ENCODE measurements at places on chromosomes 5 and 9.

DNA sequence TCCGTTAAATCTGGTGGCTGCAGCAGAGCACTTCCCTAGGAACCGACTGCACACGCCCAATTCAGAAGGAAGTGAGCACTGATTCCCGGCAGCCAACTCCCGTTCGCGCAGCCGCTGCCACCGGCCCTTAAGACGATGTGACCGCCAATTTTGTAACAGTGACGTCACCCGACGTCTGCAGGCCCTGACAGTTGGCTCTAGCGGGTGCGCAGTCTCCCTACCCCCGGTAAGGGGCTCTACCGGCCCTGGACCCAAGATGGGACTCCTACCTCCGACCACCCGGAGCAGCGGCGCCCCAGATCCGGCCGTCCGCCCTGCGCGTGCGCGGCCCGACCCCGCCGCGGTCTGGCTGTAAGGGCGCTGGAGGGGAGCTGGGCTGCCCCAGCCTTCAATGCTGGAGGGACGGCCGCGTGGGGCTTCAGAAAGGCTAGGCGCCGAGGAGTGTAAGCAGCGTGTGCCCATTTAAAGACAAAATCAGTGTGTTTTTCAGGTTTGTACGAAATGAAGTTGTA, 19.1 kb downstream of the DNAJA1 start:
- DNase-seq = no peak

DNA sequence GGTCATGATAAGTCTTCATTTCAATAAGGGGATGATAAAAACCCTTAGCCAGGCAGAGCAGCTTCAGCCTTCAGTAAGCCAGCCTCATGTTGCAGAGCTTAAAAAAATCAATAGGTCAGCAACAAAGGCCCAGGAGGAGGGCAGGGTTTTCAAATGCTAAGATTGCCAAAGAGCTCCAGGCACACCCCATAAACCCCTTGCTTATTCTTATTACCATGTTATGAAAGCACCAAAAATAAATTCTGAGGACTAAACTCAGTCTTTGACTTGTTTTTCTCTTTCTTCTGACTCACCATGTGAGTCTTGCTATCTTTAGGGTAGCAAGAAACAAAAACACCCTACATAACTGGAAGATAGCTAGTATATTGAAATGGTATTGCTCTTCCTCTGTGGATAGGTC, 317.1 kb downstream of the KCTD16 start:
- no peak for DNase-seq

DNA sequence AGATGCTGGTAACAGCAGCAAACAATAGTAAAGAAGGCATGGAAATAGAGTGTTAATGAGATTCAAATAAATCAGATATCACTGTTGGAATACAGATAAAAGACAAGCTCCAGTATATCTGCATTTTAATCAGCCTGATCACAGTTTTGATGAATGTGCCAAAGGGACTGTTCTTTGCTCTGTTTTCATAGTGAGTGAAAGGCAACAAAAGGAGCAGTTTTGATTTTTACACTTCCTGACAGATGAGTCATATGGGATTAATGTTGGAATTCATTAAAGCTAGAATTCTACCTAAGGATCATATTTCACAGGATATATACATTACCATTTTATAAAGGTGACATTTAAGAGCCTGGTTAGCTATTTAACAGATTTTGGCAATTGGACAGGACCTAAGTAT, 743.3 kb upstream of the PTPRD start:
- no peak for DNase-seq

DNA sequence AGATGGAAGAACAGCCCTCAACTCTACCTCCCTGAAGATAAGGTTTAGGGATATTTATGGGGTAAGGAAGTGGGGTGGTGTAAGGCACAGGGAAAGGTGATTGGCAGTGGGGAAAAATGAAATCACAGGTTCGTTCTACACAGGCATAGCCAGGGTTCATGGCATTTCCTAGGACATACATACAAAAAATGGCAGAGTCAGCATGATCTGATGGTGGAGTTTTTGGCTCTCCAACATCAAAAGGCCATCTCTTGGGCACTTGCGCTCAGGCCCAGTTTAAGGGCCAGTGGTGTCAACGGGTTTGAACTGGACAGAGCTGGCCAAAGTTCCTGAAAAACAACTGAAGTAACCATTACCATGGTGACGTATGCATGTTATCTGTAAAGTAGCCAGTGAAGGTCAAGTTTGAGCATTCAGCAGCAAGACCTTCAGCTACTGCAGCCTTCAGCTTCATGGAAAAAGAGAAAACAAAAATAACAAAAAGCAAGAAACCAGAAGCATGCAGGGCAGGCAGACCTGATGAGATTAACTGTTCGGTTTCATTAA, 92.8 kb downstream of the SMARCA2 start:
- DNase-seq = no peak

DNA sequence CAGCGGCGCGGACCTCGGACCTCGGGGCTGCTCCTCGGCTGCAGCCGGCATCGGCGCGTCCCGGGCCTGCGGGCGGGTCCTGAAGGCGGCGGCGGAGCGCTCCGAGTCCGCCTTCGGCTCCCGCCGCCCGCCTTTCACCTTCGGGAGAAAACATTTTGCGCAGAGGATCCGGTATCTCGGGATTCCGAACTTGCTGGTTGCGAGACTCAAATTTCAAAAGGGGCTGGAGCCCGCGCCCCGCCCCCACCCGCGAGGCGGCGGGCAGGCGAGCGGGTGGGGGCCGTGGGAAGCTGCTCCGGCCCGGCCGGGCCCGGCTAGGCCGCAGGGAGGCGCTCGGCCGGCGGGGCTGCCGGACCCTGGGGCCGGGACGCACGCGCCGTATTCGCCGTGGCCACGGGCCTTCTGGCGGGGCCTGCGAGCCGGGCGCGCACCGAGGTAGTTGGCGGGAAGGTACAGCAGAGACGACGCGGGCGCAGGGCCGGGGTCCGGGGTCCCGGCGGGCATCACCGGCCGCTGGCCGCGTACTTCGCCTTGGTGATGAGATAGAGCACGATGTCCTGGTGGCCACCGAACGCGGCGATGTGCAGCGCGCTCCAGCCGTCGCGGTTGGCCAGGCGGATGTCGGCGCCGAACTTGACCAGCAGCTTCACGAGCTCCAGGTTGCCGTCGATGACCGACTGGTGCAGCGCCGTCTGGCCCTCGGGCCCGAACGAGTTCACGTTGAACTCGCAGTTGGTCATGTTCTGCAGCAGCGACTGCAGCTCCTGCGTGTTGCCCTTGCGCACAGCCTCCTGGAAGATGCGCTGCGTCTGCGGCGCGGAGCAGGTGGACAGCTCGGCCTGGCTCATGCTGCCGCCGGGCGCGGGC, 757 bp downstream of the NRARP start:
- peak; percentile 89 for DNase-seq

- DNase-seq = no peak
Measured at GRCh38 chr9:132125361-132125760, 36.5 kb upstream of the NTNG2 start.

DNA sequence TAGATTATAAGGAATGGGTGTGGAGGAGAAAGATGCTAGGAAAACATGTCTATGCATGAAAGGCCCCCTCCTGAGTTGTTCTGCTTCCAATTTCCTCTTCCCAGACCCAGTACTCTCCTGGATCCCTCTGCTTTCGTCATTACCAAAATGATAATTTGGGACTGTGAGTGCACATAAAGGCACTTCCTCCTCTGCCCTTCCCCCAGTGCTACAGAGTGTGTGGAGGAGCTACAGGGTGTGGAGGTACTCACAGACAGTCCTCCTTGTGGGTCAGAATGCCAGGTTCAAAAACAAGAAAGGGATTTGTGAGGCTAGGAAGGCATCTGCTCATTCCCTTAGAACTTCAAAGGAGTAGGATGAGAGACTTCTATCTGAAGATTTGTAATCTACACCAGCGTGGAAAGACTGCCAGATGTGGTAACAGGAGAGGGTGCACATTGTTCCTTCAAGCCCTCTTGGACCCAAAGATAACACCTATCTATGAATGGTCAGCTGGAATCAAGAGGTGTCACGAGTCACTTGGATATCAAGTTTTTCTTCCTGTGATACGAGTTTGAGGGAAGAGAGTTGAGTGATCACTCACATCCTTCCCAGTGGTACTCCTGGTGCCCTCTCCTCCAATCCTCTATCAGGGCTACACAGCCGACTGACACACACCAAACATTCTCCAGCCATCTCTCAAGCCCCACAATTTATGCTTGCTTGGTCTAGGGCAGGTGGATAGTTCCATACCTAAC, 201.1 kb downstream of the EPB41L4A start:
- no peak for DNase-seq

- DNase-seq = no peak
Measured at GRCh38 chr5:1797855-1798254, 1.8 kb downstream of the MRPL36 start.

DNA sequence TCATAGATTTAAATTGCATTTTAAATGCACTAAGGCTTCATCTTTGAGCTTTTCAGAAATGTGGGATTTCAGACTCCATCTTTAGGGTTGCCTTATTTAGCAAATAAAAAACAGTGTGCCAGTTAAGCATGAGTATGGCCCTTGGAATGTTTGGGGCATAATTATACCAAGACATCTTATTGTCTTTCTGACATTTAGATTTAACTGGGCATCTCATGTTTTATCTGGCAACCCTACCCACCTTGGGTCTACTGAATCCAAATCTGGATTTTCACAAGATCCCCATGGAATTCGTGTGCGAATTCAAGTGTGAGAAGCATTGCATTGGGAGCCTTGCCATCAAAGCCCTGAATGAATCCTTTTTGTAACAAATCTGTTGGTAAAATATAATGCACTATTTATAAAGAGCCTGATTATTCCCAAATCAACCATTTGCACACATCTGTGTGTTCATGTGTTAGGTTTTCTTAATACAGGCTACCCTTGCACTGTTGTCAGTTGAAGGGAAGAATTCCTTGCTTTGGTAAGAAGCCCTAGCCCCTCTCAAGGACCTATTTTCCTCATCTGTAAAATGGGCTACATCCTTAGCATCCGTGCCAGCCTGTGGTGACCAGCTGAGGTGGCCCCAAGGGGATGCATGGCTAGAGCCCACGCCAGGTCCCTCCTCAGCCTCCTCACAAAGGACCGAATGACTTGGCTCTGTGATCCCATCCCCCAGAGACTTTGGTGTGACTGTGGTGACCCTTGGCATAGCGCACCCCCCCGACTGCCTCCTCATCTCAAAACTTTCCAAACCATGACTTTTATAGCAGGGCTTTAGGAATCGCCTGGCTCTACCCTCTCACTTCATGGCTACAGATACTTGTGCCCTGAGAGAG, 8.1 kb downstream of the GSN start:
- no peak for DNase-seq

DNA sequence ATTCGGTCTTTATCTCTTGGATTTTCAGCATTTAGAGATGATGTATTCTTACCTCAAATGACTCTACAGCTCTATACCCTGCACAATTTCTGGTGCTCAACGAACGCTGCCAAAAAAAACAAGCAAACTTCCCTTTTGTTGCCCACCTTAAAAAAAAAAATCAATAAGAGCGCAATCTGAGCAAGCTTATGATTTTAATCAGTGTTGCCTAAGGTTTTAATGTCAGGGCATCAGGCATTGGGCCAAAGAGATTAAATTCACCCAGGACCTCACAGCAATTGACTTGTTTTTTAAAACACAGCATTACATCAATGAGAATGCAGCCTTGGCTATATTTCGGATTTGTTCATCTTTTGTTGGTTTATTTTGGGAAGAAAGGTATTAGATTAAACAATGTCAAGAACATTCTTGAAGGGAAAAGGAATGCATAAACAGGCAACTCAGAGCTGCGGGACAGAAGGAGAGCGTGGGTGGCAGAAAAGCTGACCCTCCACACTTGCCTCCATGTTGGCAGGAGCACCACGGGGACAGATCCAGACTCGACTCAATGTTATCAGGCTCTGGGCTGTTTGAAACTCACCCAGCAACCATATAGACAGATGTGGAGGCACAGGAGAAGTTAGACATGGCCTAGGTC, 127.5 kb upstream of the DAPK1 start:
- no peak for DNase-seq

DNA sequence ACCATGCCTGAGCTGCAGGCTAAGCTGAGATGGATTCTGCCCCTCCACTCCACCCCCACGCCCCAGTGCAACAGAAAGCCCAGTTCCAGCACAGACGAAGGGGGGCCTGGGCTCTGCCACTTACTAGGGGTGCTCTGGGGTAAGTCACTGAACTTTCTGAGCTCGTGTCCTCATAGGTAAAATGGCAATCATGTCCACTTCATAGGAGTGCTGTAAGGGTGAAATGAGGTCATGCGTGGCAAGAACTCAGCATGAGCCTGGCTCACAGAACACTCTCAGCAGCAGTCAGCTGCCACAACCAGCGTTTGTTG, 8.4 kb upstream of the PSD2 start:
- no peak for DNase-seq

DNA sequence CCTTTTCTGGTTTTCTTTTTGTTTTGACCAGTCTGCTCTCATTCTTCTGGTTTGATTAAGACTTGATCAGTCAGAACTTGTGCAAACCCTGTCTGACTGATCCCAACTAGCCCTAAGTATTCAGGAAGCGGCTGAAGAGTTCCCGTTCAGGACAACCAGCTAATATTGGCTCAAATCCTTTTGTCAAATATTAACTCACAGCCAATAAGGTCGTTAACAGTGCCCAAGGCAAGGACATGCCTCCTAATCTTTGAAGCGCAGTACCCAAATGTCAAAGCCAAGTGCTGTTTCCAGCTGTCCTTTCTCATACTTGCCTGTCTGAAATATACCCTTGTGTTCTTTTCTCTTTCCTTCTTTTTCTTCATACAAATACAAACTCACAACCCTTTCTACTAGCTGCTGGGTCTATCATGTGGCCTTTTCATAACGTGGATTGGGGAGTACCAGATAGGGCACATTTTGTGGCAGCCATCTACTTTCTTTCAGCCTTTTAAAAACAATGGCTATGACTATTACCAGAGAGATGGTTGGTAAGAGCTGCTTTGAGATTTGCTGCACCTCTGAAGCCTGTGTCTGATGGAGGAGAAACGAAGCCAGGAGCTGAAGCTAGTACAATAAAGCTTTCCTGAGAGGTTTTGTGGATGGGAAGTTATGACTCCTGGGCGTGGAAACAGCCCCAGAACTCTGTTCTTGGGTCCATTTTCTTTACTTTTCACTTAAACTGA, 266.4 kb upstream of the ZNF608 start:
- DNase-seq = peak; percentile 12

GRCh38 chr5:103498211-103498610, 64.4 kb downstream of the NUDT12 start:
- DNase-seq = no peak

DNA sequence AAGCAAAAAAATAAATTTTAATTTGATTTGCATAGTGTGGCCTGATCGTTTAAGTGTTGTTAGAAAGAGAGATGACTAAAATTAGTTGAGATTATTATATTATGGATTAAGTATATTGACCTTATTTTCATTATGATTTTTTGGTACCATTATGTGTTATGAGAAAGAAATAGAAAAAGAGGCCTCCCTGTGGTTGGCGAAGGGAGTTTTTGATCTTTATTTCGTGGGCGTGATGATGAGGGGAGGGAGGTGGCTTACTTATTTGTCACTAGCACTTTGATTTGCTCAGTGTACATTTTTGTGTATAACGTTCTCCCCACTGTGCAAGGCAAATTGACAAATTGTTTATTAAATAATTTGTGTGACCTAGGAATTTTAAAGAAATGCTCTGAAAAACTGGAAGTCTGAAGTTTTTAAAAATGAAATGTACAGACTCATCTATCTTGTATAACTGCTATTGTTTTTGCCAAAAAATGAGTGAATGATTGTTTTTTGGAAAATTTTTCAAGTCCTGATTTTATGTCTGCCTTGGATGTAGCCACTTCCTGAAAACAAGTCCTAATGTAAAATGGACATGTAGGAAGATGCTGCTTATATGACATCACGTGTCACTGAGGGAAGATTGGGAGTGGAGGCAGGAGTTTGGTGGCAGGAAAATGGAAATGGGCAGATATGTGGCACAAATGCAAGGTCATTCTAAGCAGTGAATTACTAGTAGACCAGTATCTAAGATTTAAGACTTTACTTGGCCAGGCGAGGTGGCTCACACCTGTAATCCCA, 3.0 kb downstream of the DAPK1 start:
- DNase-seq = no peak

Measured in HuH-7.5 (cell line).